Smooth muscle cell of the umbilical artery (primary cell): ENCODE measurements at places on chromosomes 2 and 18. TPM values are rescaled to one million over a fixed set of nuclear protein-coding genes. Genes with fewer than 3 reads are reported as not detected.

The CFAP221 gene
- total RNA-seq = not detected in 2 replicates

The G6PC2 gene
- total RNA-seq = not detected in 2 replicates

The COBLL1 gene
- 22.0 and 26.9 TPM in 2 replicates for total RNA-seq

The CFAP210 gene
- total RNA-seq = not detected in 2 replicates

The BCL2 gene
- total RNA-seq = 0.89 and 1.3 TPM in 2 replicates

The KCTD18 gene
- 20.8 and 27.6 TPM in 2 replicates for total RNA-seq

The KIF3C gene
- total RNA-seq = 15.1 and 22.1 TPM in 2 replicates

The CD28 gene
- under 0.01 TPM in 2 replicates for total RNA-seq

The RGPD4 gene
- not detected in 2 replicates for total RNA-seq

The PDCD1 gene
- total RNA-seq = not detected in 2 replicates

The POTEI gene
- not detected in 2 replicates for total RNA-seq

The MAP4K3 gene
- 50.2 and 180 TPM in 2 replicates for total RNA-seq

The SULT1C4 gene
- total RNA-seq = 0.30 and 0.32 TPM in 2 replicates
